ENCODE measurements at places on chromosomes 16 and 17. TPM values are rescaled to one million over a fixed set of nuclear protein-coding genes. Genes with fewer than 3 reads are reported as not detected.

- no peak for DNase-seq
These were observed 11.5 kb upstream of the KRT38 start for GRCh38 chr17:41452281-41452680.

The ALOX12 gene
- total RNA-seq, result 1.2 TPM

The AURKB gene
- total RNA-seq, result 2.5 TPM

GRCh38 chr17:17739388-17740066, 58.3 kb downstream of the RAI1 start:
- DNase-seq, result no peak

DNA sequence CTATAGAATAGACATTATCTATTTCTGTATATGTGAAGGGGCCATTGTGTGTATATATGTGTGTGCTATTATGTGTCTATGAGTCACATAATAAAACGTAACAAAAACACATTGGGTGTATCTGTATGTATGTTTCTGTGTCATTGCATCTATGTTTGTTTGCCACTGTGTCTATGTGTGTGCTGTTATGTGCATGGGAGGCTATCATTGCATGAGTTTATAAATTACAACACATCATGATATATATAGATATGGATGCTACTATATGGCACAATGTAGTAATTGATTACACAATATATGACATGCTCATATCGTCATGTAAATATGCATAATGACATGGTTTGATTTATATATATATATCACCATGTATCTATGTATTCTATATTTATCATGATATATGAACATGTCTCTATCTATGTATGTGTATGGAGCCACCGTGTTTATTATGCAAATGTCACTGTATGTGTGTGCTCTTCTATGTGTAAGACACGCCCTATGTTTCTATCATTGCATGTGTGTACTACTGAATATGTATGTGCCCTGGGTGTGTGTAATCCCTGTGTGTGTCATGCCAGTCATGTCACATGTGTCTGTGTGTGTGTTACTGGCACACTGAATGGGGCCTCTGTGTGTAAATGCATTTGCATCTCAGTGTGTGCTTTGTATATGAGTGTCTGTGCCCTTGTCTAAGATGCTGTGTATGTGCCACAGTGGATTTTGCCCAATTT, 1.4 kb upstream of the TSPOAP1 start:
- no peak for DNase-seq

The SPEM1 gene
- total RNA-seq, result not detected

DNA sequence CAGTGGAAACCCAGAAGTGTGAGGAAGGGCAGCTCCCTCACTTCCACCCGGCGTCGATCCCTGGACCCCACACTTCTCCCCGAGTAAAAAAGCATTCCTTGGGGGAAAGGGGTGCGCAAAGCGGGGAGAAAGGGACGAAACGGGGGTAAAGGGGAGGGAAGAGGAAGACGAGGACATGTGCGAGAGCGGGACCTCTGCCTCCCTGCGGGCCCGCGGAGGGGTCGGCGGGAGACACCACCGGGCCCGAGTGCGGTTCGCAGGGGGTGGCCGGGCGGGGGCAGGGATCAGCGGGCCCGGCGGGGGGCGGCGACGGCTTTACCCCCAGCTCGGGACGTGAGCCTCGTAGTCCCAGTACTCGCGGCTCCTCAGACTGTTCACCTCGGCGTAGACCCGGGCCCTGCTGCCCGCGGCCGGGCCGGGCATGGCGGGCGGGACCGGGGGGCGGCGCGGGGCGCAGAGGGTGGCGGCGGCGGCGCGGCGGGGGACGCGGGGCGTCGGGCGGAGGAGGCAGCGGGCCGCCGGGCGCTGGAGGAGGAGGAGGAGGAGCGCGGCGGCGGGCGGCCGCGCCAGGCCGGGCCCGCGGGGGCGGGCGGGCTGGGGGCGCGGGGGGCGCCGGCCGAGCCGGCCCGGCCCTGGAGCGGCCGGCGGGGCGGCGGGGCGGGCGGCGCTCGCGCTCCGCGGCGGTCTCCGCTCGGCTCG, 443 bp downstream of the CSNK2A2 start:
- no peak for DNase-seq

DNA sequence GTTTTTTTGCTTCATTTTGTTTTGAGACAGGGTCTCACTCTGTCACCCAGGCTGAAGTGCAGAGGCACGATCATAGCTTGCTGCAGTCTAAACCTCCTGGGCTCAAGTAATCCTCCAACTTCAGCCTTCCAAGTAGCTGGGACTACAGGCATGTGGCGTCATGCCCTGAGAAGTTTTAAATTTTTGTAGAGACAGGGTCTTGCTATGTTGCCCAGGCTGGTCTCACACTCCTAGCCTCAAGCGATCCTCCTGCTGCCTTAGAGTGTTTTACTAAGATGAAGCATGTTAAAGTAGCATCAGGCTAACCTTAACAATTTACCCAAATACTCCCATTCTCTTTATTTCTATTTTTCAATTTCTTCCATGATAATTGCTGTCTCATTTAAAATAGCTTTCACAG, 49.2 kb upstream of the CACNG3 start:
- no peak for DNase-seq

GRCh38 chr17:61075988-61076387, 323.7 kb upstream of the TBX2 start:
- DNase-seq, result no peak

GRCh38 chr17:70230850-70231640, 61.7 kb downstream of the KCNJ2 start:
- DNase-seq, result no peak

Data from T-helper 17 cell (primary cell).